CD4-positive, alpha-beta T cell treated with Interleukin-15 for 4 hours (primary cell): ENCODE measurements at places on chromosomes 13 and 19.

GRCh38 chr13:92994056-92994455 is 232.6 kb upstream of the GPC6 start:
- DNase-seq: no peak

- no peak for DNase-seq
These were observed 33.3 kb downstream of the TMEM255B start for GRCh38 chr13:113792236-113792770.

- no peak for DNase-seq
These were observed 142.8 kb downstream of the ZIC5 start for GRCh38 chr13:99828735-99829134.

DNA sequence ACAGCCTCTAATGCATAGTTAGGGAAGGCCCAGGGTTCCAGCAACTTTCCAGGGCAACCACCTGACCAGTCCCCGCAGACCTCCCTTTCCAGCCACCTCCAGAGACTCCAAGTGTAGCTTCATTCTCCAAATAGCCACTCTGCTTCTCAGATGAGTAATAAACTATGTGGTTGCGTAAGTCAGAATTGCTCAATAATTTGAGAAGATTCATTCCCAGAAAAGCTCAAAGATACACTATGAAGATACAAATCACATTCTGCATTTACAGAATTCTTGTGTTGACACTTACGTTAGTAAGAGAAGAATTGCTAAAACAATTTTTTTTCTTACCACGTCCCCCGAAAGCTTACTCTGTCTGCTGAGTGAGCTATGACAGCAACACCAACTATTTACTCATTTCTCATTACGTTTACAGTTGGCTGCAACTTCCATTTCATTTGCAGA is 8.2 kb upstream of the LATS2 start:
- DNase-seq: no peak

DNA sequence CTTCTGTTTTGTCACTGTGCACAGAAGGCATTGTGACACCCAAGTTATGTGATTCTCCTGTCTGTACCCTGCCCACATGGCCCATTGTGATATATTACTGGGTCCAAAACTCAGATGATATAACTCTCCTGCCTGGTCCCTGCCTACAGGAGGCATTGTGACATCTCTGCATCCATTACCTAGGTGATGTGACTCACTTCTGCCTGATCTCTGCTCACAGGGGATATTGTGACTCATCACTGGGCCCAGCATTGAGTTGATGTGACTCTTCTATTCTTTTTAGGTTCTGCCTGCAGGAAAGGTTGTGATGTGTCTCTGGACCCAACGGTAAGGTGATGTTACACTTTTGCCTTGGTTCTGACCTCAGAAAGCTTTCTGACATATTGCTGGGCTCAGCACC is 67.9 kb upstream of the ZNF724 start:
- no peak for DNase-seq

- no peak for DNase-seq
These were observed 151.6 kb downstream of the B3GLCT start for GRCh38 chr13:31351376-31351775.

GRCh38 chr19:54114340-54115108 is 933 bp downstream of the TFPT start:
- DNase-seq: peak; percentile 47

GRCh38 chr13:23449398-23450162 is 16.1 kb upstream of the SACS start:
- DNase-seq: no peak

GRCh38 chr19:11364296-11364904 is 9.2 kb downstream of the PLPPR2 start:
- DNase-seq: no peak

DNA sequence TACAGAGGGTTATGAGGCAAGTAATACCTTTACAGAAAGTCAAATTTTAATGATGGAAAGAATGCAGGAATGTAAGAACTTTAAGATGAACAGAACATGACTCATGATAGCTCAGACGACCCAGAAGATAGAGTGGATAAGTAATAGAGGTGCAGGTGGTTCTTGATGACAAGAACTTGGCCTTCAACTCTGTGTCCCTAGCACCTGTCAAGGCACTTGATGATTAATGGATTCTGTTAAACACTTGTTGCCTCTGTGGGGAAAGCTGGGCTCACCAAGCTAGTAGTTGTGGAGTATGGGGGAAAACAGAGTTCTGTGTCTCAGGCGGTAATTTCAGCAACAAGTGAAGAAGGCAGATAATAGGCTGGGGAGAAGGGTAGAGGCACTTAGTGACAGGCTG is 306.2 kb downstream of the ATP8A2 start:
- DNase-seq: no peak

GRCh38 chr13:80151016-80151415 is 189.9 kb downstream of the SPRY2 start:
- no peak for DNase-seq

DNA sequence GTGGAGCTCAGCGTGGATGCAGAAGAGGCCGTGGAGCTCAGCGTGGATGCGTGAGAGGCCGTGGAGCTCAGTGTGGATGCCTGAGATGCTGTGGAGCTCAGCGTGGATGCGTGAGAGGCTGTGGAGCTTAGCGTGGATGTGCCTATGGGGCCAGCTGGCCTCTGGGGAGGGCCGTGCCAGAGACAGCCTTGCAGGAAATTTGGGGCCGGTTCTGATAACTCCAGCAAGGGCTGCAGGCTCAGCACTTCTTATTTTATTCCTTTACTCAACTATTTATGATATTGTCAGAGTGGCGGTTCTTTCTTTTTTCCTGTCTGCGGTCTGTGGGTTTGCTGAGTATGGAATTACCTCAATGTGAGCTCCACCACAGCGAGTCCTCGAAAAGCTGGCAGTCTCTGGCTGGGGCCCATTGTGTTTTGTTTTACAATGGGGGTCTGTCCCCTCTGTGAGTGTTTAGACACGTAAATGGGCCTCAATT is 17.8 kb upstream of the TMEM255B start:
- no peak for DNase-seq

- DNase-seq: no peak
These were observed 80.1 kb upstream of the ATXN8OS start for GRCh38 chr13:70027551-70027950.

DNA sequence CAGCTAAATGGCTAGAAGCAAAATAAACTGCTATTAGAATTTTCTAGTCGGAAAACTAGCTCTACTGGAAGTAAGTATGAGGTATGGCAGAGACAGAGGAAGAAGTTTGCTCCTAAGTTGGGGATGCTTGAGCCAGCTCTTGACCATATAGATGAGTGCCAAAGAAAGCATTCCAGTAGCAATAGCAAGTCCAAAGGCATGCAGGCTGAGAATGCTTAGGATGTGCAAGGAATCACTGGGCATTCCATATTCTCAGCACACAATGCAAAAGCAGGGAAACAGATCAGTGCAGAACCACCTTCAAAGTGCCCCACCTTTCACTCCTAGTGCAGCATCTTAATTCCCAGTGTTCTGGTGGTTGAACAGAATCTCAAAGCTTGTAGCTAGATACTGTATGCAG is 32.9 kb downstream of the SERTM1 start:
- DNase-seq: no peak

DNA sequence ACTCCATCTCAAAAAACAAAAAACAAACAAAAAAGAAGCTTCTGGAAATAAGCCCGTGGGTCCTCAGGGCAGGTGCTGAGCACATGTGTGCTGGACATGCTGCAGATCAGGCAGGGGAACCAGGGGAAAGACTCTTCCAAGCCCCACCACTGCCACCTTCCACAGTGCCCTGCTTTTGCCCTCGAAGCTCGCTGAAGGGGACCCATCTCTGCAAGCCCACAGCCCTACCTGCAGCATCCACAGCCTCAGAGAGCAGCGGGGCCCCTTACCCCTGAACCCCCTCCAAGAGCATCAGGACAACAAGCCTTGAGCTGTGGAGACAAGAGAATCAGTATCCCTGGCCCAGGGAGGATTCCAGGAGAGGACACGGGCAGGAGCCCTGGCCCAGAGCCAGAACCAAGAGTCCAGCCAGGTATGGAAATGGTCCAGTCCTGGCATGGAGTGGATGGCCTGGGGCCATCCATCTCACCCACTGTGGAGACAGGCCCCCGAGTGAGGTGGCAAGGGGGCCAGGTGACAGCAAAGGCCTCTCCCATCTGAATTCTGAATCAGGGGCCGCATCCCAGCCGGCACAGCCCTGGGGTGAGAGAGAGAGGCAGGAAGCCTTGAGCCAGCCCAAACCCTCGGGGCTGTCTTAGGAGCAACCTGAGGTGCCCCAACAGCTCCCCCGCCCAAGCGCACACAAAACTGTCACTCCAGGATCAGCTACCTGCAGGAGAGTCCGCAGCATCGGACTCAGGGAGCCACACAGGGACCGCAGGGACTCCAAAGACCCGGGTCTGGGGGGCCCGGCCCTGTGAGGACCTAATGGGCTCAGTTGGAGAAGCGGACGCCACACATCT is 51.8 kb upstream of the TPM4 start:
- DNase-seq: no peak

- peak; percentile 82 for DNase-seq
These were observed 22.2 kb downstream of the RASA3 start for GRCh38 chr13:114110091-114110829.

DNA sequence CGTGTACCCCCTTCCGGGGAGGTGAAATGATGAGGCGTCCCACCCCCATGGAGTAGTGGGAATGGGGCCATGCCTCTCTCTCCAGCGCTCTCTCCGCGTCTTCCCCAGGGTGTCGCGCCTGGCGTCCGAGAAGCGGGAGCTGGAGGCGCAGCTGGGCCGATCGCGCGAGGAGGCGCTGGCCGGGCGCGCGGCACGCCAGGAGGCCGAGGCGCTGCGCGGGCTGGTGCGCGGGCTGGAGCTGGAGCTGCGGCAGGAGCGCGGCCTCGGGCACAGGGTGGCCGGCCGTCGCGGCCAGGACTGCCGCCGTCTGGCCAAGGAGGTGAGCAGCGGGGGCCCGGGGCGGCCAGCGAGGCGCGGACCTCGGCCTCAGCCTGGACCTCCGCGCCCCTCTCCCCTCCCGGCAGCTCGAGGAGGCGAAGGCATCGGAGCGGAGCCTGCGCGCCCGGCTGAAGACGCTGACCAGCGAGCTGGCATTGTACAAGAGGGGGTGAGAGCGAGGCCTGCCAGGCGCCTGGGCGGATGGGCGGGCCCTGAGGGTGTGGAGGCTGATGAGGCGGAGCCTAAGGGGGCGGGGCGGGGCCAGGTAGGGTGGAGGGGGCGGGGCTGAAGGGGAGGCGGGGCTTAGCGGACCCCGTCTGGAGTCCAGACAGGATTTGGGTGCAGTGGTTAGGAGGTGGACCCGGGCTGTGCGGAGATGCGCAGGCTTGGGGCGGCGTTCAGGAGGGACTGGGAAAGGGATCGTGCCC is 7.7 kb downstream of the PGLYRP1 start:
- DNase-seq: peak; percentile 38

- no peak for DNase-seq
These were observed 7.0 kb downstream of the PLVAP start for GRCh38 chr19:17370026-17370587.

- DNase-seq: no peak
These were observed 132.9 kb downstream of the PAN3 start for GRCh38 chr13:28271056-28271840.

GRCh38 chr13:57624565-57625435 is 6.7 kb upstream of the PCDH17 start:
- peak; percentile 9 for DNase-seq

GRCh38 chr13:113863524-113864272 is at the start of gene GAS6:
TSS of gene GAS6 (minus strand) at chr13:113864076. CDS start at chr13:113863920, 156 bp downstream.
- no peak for DNase-seq

DNA sequence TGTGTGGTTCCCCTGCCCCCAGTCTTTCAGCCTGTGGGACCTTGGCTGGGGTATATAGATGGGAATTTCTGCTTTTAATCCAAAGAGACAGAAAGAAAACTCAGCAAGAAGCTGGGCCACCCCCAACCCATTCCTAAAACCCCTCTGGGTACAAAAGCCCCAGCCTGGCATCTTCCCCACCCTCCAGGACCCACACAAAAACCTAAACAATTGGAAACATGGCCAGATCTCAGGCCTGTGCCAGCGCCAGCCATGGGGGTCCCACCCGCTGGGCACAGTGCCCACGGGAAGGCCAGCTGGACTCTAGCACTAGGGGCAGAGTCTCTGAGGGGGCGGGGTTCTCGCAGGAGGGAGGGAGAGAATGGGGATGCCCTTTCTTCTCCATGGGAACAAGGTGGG is 8.6 kb downstream of the LYL1 start:
- no peak for DNase-seq

- no peak for DNase-seq
These were observed 36.8 kb downstream of the INSR start for GRCh38 chr19:7257148-7258040.

- no peak for DNase-seq
These were observed 7.8 kb upstream of the CLC start for GRCh38 chr19:39745643-39746042.

DNA sequence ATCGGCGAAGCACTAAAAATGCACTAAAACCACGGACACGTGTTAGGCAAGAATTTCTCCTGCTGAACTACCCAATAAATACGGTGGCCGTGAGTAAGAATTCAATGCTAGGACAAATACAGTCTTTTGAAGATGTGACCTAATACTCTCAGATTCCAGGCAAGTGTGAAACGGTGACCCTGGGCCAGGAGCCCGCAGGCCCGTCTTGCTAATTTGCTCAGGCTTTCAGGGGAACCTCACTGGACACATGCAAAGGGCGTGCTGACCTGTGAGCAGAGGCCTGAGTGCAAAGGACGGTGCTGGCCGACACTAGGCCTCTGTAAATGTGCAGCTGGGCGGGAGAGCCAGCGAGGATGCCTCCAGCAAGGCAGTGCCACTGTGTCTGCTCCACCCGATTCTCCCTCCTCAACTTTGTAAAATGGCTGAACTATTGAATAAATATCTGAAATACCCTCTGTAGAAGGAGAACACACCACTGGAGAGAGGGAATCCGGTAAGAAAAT is 70.1 kb downstream of the STK24 start:
- no peak for DNase-seq

GRCh38 chr19:34998777-34999497 is 1.2 kb upstream of the GRAMD1A start:
- DNase-seq: no peak

DNA sequence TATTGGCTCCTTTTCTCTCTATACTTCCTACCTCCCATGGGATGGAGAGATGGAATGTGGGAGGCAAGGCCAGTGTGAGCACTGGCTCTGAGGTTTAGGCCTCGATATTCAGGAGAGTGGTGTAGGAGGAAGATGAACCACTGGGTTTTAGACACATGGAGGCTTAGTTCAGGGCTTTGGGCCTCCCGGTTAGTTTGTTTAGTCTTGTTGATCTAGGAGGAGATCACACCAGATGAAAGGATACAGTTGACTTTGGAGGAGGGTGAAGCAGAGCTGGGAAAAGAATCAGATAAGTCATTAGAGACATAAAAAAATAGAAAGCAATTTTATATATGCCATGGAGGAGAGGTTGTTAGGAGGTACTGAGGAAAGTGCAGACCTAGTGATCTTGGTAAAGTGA is 30.9 kb downstream of the RNASEH2B start:
- no peak for DNase-seq

DNA sequence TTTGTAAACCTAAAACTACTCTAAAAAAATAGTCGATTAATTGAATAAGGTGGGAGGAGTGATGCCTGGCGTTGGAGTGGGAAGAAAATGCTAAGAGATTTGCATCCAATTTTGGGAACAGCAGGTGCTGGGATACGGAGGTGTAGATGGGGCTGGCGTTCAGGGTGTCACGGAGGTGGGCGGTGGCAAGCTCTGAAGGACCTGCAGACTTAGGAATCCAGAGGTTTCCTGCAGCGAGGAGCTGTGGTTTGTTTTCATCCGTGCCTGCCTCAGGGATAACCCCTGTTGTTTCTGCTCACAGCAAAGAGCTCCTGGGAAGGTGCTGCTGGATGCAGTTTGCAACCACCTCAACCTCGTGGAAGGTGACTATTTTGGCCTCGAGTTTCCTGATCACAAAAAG is 166.4 kb upstream of the RNF113B start:
- DNase-seq: no peak

- DNase-seq: no peak
These were observed 1.3 kb upstream of the SPIB start for GRCh38 chr19:50417111-50418081.

GRCh38 chr19:51246164-51246552 is 4.7 kb upstream of the SIGLECL1 start:
- no peak for DNase-seq
